Cerebellum (tissue), 4 donors: ENCODE measurements at places on chromosomes 2 and 18.

- no peak for DNase-seq
Observed at GRCh38 chr2:151071906-151072305, 189.8 kb downstream of the RBM43 start.

DNA sequence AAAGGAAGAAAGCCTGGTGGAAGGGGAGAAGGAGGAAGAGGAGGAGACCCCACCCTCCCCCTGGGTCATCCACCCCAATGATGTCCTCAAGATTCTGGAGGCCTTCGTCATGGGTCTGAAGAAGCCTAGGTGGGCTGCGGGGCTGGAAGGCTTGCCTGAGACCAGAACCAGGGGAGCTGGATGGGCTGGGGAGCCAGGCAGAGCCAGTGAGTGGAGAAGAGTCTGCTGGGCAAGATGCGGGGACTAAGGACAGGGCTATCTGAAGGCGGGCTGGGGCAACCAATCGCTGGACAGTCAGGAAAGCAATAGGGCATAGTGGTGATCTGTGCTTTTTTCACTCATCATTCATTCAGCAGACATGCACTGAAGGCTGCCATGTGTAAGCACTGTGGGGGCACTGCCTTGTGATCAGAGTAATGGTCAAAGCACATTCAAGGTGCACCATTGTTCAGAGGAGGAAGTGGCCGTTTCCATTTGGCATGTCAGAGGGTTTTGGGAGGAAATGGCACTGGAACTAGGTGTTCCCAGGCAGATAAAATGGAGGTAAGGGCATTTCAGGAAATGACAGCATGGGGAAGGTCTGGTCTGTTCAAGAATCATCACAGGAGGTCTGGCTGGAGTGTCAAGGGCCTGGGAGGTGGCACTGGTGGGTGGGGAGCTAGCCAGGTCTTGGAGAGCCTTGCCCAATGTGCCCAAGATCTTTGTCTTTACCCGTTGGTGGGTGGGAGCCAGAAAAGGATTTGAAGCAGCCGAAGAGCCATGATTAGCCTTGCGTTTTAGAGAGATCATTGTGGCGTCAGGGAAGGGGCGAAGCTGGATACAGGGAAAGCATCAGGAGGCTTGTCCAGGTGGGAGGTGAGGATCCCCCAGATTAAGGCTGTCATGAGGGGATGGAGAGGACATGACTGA is 24.2 kb downstream of the OTOF start:
- no peak for DNase-seq

DNA sequence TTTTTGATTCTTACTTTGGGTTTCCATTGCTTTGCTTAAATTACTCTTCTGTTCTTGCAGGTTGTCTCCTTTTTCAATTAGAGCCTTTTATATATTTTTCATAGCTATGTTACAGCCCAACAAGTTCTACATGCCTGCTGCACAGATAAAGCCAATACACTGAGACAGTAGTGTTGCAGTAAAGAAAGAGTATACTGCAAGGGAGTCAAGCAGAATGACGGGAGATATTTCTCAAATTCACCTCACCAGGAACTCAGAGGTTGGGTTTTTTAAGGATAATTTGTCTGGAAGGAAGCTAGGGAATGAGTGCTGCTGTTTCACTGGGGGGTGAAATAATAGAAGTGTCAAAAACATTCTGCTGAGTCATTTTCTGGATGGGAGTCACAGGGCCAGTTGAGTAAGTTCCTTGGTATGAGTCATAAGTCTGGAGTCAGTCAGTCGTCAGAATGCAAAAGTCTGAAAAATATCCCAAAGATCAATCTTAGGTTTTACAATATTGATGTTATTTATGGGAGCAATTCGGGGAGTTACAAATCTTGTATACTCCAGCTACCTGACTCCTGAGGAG is 193.0 kb upstream of the RGPD4 start:
- no peak for DNase-seq

- no peak for DNase-seq
Observed at GRCh38 chr2:182730486-182730885, 14.4 kb downstream of the DNAJC10 start.

DNA sequence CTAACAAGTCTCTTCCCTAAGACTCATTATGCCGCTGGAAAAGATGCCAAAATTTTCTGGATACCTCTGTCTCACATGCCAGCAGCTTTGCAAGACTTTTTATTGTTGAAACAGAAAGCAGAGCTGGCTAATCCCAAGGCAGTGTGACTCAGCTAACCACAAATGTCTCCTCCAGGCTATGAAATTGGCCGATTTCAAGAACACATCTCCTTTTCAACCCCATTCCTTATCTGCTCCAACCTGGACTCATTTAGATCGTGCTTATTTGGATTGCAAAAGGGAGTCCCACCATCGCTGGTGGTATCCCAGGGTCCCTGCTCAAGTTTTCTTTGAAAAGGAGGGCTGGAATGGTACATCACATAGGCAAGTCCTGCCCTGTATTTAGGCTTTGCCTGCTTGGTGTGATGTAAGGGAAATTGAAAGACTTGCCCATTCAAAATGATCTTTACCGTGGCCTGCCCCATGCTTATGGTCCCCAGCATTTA is 26.3 kb downstream of the DHRS9 start:
- DNase-seq: no peak

DNA sequence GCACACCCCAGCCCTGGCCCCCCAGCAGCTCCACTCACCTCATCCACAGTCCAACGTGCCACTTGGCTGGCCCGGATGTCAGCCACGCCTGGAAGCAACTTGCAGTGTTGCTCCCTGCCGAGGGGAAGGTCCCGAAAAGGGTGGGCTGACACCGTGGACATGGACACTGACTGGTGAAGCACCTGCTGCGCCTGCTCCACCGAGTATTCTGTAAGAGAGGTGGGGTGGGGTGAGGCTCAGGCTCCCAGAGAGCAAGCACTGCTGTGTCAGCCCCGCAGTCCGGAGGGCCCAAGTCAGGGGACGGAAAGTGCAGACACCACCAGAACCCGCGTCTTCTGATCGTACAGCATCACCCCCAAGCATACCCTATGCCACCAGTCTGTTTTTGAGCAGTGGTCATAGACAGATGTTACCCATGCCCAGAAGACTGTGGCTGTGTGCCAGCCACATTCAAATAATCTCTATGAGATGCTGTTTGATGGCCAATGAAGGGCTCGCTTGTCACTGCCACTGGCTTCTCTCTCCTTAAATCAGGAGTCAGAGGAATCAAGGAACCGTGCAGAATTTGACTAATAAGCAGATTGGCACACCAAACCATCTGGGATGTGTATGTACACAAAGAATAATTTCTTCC is 74.2 kb upstream of the TMEM200C start:
- DNase-seq: no peak
